NCI-H187 (cell line): ENCODE measurements at places on chromosomes 2 and 18.

DNA sequence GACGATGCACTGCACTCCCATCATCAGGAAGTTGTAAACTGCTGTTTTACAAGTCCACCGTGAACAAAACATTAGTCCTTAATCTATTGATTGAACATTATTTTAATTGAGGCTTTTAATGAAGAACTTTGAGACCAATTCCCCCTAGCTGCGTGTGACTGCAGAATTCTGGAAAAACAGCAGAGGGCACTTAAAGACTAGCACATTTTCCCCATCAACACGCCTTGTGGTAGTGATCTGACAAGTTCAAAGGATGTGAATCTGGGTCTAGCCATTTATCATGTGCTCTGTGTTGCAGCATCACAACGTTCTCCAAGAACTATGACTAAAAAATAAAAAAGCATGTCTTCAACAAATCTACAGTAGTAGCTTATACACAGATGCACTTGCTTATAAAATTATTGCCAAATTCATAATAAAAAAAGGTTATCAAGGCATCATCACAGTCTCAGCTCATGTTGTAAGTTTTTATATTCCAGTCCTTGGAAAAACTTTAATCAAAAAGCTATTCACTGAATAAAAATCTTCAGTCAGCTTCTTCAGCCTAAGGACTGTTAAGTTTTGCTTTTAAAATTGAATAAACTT is 35.8 kb downstream of the SKOR2 start:
- DNase-seq, result no peak

DNA sequence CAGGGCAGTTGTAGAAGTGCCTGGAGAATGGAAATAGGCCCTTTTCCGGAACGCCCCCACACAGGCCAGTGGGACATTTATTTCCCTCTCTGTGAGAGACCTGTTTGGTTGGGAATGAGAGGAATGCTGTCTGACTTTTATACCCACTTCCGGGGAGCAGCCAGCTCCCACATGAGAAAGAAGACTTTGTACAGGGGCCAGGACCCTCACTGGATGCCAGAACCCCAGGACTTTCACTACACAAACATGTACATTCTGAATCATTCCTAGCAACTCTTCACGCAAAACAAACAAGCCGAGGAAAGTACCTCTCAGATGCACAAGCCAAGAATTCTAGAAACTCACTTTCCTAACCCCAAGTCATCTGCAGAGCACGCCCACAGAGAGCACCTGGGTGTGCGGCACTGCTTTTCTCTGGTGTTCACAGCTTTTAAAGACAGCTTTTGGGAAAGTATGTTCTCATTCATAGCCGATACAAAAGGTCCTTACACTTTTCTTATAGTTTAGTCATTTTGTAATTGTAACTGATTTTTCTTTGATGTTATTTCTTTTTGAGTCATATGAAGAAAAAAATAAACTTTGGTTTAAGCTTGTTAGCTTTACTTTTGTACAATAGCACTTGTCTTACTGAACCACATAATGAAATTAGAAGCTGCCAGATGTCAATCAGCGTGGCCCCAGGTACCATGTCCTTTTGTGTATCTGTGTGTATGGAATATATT is 856.1 kb upstream of the ID2 start:
- DNase-seq, result no peak

GRCh38 chr2:6506361-6506794 is 359.3 kb downstream of the CMPK2 start:
- no peak for DNase-seq

- DNase-seq, result no peak
Measured at GRCh38 chr2:176902454-176902853, 310.1 kb upstream of the HNRNPA3 start.

DNA sequence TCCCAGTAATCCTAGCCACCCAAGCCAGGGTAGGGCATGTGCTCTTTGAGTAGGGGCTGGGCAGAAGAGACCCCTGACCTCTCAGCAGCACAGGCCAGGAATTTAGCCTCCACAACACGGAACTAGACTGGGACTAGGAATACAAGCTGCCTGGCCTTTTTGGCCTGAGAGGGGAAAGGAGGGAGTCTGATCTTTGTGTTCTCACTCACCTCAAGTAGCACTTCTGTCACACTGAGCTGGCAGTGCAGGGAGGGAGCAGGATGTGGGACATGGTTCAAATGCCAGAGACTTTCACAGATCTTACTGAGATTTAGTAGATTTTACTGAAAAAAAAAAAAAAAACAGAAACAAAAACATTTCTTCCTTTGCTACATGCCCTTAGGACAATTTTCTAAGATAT is 395.2 kb downstream of the CMPK2 start:
- DNase-seq, result no peak

GRCh38 chr18:7608781-7609201 is 41.7 kb downstream of the PTPRM start:
- DNase-seq, result no peak

DNA sequence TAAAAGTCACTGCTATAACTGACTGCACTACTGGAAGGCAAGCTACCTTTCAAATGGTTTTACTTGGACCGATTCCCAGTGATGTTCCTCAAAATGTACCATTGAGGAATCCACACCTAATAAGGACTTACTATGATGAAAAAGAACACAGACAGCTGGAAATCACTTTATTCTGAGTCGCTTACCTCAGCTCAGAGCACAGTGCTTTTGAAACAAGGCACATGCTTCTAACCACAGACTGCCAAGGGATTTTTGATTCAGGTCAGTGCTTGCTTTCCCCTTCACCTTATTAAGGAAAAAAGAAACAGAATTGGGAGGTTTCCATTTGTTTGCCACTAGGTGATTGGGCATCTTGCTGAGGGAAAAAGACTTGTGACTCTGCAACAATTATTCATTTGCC is 707.5 kb upstream of the FSHR start:
- DNase-seq, result no peak

DNA sequence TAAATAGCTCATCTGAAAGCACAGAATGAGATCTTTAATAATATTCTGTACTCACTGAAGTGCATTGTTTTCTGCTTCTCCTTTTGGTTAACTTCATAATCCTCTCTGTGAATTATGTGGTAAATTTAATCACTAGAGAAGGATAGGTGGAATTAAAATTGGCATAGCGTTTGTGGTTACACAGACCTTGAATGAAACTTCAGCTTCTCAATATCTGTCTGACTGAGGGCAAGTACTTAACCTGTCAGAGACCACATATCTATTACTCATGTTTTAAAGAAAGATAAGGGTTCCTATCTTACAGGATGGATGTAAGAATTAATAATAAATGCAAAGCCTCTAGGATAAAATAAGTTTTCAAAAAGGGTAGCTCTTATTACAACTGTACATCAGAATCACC is 861.8 kb downstream of the TRIB2 start:
- no peak for DNase-seq

GRCh38 chr18:48834413-48835031 is 116.2 kb downstream of the SMAD7 start:
- DNase-seq, result no peak

- DNase-seq, result no peak
Measured at GRCh38 chr18:48750485-48751175, 200.1 kb downstream of the SMAD7 start.

DNA sequence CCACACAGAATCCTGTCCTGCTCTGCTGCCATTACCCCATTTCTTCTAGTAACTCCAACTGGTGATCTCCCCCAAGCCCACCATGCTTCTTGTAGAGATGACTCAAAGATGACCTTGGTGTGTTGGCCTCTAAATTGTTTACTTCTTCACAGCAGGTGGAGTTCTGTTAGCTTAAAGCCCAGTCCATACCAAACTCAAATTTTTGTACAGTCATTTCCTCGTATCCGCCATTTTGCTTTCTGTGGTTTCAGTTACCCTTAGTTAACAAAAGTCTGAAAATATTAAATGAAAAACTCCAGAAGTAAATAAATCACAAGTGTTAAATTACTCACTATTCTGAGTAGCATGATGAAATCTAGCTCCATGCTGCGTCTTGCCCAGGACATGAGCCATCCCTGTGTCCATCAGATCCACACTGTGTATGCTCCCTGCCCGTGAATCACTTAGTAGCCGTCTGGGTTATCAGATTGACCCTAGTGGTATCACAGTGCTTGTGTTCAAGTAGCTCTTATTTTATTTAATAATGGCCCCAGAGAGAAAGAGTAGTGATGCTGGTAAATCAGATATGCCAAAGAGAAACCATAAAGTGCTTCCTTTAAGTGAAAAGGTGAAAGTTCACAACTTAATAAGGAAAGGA is 133.3 kb upstream of the NOL4 start:
- no peak for DNase-seq

GRCh38 chr2:54496920-54497319 is 40.8 kb downstream of the SPTBN1 start:
- no peak for DNase-seq

DNA sequence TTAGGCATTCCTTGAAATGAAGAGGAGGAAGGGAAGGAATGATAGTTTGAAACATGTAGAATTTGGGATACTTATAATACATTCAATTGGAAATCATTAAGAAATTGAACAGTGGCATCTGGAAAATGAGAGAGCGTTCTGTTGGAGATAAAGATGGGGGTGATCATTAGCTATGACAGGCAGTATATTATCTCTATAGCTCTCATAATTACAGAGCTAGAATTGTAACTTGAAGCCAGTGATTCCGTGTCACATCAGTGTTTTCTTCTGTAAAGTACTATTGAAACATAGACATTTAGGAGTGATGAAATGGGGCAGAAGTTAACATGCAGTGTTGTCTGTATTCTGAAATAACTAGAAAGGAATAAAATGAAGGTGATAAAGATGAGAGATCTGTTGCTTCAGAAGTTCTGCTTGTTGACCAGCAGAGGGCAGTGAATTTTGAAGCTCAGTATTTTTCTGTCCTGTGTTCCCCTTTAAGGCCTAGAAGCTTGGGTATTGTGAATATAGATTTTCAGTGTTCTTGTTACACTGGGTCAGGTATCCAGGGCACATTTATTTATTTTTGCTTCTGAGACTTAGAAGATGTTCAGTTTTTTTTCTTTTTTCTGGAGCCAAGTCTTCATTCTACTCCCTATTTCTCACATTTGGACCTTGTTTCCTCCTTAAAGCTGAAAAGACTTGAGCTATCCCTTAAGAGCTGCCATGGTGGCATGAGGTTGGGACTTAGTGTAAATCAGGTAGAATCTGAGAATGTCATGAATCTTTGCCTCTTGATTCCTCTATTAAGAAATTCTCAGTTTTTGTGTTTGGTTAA is 157.4 kb downstream of the TAF4B start:
- no peak for DNase-seq

- no peak for DNase-seq
Measured at GRCh38 chr2:183029219-183029618, 9.0 kb downstream of the NCKAP1 start.

GRCh38 chr2:112154246-112155117 is 16.3 kb downstream of the FBLN7 start:
- DNase-seq, result no peak

DNA sequence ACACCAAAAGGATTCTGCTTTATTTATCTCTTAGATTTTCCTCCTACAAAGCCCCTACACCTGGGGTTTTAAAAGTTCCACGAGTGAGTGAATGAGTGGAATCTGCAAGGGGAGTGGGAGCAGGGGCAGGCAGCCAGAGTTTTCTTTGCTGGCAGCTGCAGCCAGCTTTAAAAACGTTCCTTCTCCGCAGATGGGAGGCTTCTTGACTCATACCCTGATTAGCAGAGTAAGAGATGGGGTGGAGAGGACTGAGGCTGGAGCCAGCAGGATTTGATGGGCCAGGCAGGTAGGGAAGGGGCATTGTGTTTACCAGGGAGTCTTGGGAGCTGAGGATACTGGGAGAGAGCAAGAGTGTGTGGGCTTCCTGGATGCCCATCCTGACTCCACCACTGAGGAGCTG is 99.6 kb upstream of the TNP1 start:
- DNase-seq, result no peak

- DNase-seq, result no peak
Measured at GRCh38 chr2:47226132-47226922, 71.2 kb upstream of the STPG4 start.

DNA sequence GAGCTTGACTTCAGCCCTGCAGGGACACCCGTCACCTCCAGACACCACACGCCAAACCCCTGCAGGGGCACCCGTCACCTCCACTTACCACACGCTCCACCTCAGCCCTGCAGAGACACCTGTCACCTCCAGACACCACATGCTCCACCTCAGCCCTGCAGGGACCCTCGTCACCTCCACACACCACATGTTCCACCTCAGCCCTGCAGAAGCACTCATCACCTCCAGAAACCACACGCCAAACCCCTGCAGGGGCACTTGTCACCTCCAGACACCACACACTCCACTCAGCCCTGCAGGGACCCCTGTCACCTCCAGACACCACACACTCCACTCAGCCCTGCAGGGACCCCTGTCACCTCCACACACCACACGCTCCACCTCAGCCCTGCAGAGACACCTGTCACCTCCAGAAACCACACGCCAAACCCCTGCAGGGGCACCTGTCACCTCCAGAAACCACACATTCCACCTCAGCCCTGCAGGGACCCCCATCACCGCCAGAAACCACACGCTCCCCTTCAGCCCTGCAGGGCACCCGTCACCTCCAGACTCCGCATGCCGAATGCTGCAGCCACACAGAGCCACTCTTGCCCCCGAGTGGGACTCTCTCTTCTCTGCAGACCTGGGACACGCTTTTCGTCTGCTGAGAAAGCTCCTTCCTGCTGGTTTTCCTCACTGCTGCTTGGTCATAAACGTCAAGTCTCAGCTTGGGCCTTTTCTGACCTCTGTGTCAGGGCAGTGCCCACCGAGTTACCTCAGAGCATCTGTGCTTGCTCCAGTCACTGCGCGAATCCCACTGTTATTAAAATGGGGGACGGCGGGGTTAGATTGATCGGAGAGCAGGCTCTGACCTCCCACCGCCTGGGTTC is 77.5 kb upstream of the SALL3 start:
- no peak for DNase-seq

- DNase-seq, result no peak
Measured at GRCh38 chr18:11119959-11120587, 29.3 kb downstream of the PIEZO2 start.

GRCh38 chr18:64659196-64659595 is 510.3 kb upstream of the LINC00305 start:
- no peak for DNase-seq

- no peak for DNase-seq
Measured at GRCh38 chr2:20157193-20157891, 67.6 kb downstream of the SDC1 start.

- DNase-seq, result no peak
Measured at GRCh38 chr2:147171941-147172340, 672.9 kb upstream of the ACVR2A start.

DNA sequence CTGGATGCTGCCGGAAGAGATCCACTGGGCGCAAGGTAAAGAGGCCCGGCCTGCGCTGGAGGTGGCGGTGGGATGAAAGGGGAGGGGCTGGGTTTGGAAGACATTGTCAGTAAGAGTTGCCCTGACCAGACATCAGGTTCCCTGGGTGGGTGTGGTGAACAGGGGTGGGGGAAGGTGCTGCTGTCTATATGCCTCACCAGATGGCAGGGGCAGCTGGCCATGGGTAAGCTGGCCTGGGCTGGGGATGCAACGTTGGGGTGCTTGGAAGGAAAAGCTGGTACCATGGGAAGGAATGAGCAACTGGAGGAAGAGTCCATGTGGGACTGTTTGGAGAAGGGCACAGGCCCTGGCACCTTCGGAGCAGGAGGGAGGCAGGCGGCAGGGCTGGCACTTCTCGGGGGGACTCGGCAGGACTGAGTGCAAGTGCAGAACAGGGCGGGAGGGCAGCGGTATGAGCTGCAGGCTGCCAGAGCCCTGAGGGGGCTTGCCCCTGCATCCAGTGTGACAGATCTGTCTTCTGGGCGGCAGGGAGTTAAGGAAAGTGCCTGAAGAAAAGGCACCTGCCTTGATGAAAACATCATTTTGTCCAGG is 146.4 kb downstream of the DYSF start:
- no peak for DNase-seq

- no peak for DNase-seq
Measured at GRCh38 chr2:173822889-173823542, 142.2 kb downstream of the SP3 start.

GRCh38 chr2:217573571-217573970 is 429.2 kb downstream of the TNS1 start:
- DNase-seq, result no peak
